ENCODE measurements at places on chromosomes 11 and 22. TPM values are rescaled to one million over a fixed set of nuclear protein-coding genes. Genes with fewer than 3 reads are reported as not detected.

GRCh38 chr22:17779286-17780115 lies 5.2 kb upstream of the BID start:
- DNase-seq: no peak

DNA sequence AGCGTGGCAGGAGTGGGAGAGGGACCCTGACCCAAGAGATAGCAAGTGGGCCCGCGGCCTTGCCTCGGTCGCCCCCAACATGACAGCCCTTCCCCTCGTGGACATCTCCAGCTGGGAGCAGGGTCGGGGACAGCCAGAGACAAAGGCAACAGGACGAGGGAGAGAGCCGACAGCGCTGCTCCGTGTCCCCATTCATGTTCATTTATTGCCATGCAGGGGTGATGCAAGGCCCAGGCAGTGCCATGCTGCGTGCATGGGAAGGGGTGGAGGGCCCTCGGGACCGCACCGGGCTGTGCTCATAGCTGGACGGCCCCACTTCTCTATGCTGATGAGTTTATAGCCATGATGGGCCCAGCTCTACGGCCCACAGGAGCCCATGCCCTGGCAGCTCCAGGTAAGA lies 12.7 kb downstream of the MRPL23 start:
- DNase-seq: no peak

- no peak for DNase-seq
Measured at GRCh38 chr11:97202613-97203292, 812.9 kb downstream of the JRKL start.

Gene PIM3
- 13.4 TPM for polyA plus RNA-seq

Gene E2F8
- polyA plus RNA-seq: 22.4 TPM

DNA sequence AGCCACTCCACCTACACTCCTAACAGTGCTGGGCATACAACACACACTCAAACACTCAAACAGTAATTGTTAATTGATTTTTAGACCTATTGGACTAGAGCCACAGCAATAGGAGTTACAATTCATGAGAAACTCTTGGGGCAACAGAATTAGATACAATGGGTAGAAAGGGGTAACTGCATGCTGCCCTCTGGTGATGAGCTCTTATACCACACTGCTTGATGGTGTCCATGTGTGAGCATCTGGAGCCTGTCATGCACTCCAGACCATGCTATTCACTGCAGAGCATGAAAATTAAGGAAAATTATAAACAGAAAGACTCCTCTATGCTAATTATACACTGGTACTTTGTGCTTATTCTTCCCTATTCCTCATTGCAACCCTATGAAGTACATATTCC lies 975.5 kb upstream of the CCDC90B start:
- DNase-seq: no peak

- DNase-seq: no peak
Measured at GRCh38 chr11:4610258-4610935, 2.4 kb upstream of the TRIM68 start.

GRCh38 chr11:34432822-34433221 lies 5.9 kb upstream of the CAT start:
- DNase-seq: no peak

Gene OR5P2
- polyA plus RNA-seq: not detected

- DNase-seq: no peak
Measured at GRCh38 chr22:36430863-36431262, 43.1 kb upstream of the MYH9 start.

- no peak for DNase-seq
Measured at GRCh38 chr11:128133501-128133900, 453.9 kb downstream of the ETS1 start.

Gene TECTA
- polyA plus RNA-seq: 1.6 TPM

Gene CCDC116
- polyA plus RNA-seq: 0.51 TPM

GRCh38 chr22:43110444-43110926 lies at the start of gene BIK:
Gene BIK, plus strand, starts transcription at chr22:43110750. Its CDS starts 13,273 bp downstream, at chr22:43124023.
- no peak for DNase-seq

- no peak for DNase-seq
Measured at GRCh38 chr11:35798983-35799382, 136.4 kb downstream of the TRIM44 start.
